Activated CD8-positive, alpha-beta memory T cell treated with anti-CD3 and anti-CD28 coated beads, Interleukin-2, amount 10 ng/mL, durations not matched to agents 7 days and 5 days (primary cell): ENCODE measurements at places on chromosomes 2 and 18.

DNA sequence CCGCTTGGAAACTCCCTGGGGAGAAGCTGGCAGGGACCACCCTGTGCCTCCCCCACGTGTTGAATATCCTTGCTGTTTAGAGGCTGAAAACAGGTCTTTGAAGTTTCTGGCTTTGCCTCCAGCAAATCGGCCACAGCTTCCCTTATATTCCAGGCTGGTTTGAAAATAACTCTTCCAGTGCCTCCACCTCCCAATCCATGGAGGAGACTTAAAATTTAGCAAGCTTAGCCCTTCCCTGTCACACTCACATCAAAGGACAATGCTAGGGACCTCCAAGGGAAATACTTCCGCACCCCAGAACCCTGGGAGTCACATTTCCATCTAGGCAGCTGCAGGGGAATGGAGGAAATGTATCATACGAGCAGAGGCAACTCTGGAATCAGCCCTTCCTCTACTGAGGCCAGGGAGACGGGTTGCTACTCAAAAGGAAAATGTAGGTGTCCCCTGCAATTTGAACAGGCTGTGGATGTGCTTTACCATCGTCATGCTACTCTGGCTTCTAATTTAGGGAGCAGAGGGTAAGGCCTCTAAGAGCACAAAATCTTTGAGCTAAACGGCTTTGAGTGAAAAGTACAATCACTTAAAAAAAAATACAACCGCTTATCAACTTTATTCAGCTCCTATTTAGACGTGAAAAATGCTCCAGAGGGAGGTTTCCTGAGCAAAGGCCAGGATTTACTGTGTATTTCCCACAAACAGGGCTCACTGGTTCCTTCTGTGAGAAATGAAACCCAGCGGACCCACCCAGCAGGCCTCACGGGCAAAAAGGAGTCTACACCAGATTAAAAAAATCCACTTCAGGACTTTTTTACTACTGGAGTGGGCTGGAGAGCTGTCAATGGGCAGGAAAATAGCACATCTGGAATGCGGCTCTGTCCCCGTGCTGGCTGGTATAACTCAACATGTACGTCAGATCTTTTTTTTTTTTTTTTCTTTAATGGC lies 49.4 kb upstream of the PKDCC start:
- DNase-seq: no peak

DNA sequence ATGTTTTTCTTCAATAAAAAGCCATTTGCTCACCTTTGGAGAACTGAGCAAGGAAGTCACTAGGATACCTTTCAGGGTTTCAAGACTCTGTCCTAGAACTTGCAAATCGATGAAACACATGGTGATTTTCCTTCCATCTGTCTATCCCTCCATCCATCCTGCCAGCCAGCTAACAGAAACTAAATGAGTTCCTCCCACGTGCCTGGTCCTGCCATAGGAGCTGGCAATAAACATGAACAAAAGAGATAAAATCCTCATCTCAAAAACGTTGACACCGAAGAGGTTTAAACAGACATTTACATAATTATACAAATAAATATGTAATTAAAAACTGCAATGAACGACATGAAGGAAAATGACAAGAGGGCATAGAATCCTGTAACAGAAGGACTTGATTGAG lies 249.0 kb downstream of the PID1 start:
- no peak for DNase-seq

GRCh38 chr2:127348426-127349000 lies 39.3 kb downstream of the MAP3K2 start:
- no peak for DNase-seq

GRCh38 chr2:2853346-2853745 lies 522.3 kb upstream of the MYT1L start:
- no peak for DNase-seq

GRCh38 chr2:169775765-169776164 lies 22.9 kb upstream of the SSB start:
- DNase-seq: no peak

GRCh38 chr18:22504251-22505030 lies 86.7 kb upstream of the CTAGE1 start:
- DNase-seq: no peak
